Vagina (tissue), 2 donors: ENCODE measurements at places on chromosomes 13 and 19.

DNA sequence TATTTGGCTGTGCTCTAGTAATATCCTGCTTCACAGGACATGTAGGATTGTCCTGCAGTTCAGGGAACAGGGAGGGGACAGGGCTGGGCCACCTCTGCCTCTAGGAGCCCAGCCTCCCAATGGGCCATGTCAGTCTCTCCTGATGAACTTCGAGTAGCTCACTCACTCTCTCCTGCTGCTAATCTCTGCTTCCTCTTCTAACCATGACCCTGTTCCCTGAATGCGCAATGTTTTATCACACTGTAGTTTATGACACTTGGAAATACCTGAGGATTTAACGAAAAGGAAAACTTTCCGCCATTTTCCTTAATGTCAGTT lies 9.2 kb downstream of the PARP4 start:
- DNase-seq: no peak

- no peak for DNase-seq
Observed at GRCh38 chr13:72514146-72514545, 213.3 kb downstream of the MZT1 start.

- no peak for DNase-seq
Observed at GRCh38 chr13:35780613-35781012, 304.1 kb upstream of the MAB21L1 start.

DNA sequence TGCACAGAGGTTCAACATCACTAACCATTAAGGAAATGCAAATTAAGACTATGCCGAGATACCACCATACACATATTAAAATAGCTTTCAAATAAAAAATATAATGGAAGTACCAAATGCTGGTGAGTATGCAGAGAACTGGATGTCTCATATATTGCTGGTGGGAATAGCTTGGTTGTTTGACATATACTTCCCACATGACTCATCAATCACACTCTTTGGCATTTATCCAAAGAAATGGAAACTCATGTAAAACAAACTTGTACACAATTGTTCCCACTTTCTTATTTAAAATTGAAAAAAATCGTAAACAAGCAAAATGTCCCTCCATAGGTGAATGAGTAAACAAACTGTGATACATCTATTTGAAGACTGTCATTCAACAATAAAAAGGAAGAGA lies 982.6 kb upstream of the ATXN8OS start:
- no peak for DNase-seq

DNA sequence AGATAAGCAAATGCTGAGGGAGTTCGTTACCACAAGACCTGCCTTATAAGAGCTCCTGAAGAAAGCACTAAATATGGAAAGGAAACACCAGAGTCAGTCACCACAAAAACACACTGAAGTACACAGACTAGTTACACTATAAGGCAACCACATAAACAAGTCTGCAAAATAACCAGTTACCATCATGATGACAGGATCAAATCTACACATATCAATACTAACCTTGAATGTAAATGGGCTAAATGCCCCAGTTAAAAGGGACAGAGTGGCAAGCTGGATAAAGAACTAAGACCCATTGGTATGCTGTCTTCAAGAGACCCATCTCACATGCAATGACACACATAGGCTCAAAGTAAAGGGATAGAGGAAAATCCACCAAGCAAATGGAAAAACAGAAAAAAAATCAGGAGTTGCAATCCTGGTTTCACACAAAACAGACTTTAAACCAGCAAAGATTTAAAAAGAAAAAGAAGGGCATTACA lies 26.6 kb downstream of the CCDC122 start:
- no peak for DNase-seq

GRCh38 chr13:97411984-97412383 lies 22.0 kb upstream of the RAP2A start:
- no peak for DNase-seq

DNA sequence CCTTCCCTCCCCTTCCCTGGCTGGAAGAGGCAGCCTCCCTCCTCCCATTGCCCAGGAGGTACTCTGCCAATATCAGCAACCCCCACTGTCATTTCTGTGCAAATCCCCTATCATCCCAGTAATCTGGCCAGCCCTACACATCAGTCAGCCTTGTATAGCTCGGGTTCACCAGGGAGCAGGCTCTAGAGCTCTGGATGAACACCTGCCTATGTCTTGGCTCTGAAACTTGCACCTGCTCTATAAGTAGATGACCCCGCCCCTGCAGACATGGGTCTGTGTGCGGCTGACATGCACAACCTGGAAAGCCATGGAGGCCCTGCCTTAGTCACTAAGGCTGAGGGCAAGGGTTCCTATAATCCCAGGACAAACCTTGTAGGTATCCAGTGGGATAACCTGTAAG lies 1042.9 kb downstream of the UQCRFS1 start:
- DNase-seq: peak; percentile 69

GRCh38 chr19:29761575-29762232 lies 46.6 kb upstream of the C19orf12 start:
- DNase-seq: no peak

DNA sequence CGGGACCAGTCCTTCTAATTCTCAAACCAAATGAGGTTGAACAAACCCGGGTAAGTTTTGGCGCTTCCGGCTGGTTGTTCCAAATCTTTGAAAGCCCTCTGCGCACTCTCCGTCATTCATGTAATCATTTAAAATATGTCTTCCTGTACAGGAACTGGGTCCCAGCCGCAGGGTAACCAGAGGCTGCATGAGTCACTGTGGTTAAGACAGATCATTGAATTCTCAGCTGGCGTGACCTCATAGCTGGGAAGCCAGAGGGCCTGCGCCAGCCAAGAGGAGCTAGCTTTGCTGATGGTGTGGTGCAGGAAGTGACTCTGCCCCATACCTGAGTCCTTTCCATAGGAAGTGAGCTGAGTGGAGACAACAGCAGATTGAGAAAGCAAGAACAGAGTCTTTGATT lies 135.2 kb downstream of the TSHZ3 start:
- DNase-seq: no peak

- DNase-seq: peak; percentile 89
Observed at GRCh38 chr19:4064496-4065260, 2.0 kb downstream of the ZBTB7A start.

- no peak for DNase-seq
Observed at GRCh38 chr13:97011446-97012131, 17.3 kb upstream of the OXGR1 start.

DNA sequence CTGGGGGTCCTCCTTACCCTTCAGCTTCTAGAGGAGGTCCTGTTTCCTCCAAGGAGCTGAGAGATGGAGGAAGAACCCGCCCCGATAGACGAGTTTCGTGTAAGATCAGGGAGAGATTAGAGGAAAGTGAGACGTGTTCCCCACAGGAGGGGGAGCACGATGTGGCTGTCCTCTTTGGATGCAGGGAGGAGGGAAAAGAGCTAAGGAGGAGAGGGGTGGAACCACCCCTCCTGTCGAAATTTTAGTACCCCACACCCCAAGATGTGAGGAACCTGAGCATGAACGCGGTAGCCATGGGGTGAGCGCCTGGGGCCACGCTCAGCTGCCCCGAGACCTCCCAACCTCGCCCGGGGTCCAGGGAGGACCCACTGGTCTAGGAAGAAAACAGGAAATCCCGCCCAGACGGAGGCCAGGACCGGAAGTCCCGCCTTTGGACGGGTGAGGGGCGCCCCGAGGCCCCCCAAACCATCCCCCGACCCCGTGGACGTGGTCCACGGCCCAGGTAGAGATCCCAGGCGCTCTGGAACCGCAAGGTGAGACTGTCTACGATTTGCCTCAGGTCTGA lies 1.2 kb downstream of the AKT1S1 start:
- DNase-seq: no peak

DNA sequence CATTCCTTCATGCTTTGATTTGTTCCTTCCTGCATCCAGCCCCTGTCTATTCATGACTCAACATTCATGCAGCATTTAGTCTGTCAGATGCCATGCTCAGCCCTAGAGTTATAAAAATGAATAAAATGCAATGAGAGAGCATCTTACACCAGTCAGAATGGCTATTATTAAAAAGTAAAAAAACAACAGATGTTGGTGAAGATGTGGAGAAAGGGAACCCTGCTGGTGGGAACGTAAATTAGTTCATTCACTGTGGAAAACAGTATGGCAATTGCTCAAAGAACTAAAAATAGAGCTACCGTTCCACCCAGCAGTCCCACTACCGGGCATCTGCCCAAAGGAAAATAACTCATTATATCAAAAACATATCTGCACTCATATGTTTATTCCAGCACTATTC lies 70.0 kb upstream of the GTF3A start:
- no peak for DNase-seq

DNA sequence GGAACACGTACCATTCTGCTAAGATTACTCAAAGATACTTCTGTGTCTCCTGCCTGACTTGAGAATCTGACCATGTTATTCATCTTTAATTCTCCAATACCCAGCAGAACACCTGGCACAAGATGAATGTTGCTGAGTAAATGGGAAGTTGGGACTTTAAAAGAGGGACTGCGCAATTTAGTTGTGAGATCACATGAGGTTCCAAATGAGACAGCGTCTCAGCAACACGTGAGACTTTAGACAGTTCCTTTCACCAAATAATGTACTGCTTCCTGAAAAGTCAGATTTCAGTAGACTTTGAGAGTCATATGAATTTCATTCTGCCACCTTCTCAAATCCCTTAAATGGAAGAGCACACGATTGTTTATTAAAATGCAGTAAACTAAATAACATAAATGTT lies 36.7 kb downstream of the DOCK9 start:
- DNase-seq: no peak

- no peak for DNase-seq
Observed at GRCh38 chr19:35431145-35431807, 16.8 kb upstream of the FFAR2 start.

GRCh38 chr13:80862456-80862855 lies 521.5 kb upstream of the SPRY2 start:
- no peak for DNase-seq

DNA sequence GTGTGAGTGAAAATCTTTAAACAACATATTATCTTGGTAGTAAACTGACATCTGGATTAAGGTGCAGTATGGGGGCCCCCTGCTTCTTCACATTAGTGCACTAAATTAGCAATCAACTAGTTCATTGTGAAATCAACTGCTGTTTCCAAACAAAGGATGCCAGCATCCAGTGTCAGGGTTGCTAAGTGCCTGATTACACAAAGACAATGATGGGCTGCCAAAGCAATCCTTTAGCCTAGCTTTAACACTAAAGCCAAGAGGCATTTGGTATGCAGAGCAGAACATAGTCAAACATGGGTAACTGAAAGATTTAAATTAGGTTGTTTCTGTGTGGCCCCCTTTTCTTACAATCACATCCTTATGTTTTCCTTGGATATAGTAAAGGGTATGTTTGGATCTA lies 543.1 kb upstream of the SLITRK5 start:
- DNase-seq: no peak

DNA sequence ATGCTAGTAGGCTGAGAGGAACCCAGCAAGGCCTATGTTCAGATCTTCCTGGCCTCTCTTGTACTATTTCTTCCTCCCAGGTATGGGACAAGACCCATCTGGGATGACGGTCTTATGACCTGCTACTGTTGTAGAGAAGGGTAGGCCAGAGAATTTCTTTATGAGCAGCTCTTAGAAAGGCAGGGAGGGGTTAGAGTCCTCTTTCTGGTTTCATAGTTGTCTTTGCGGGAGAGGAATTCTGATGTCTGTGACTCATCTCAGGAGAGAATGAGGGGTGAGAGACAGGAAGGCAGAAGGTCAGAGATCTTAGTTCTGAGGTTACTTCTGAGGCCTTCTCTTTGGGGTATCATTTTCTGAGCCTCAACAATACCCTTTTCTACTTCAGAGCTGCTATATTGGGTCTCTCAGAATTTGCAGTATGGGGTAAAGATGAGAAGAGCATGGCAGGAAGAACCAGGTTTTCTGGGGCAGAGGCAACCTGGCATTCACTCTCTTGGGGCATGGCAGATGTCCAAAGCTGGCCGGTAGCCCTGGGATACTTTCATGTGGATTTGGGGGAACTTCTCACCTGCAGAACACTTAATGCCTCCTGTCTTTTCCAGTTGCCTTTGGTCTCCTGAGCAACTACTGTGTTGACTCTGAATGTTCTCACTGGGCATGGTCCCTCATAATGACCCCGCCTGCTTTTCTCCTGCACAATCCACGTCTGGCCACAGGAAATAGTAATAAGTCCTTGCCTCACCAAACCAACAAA lies 154.4 kb downstream of the GGACT start:
- no peak for DNase-seq

DNA sequence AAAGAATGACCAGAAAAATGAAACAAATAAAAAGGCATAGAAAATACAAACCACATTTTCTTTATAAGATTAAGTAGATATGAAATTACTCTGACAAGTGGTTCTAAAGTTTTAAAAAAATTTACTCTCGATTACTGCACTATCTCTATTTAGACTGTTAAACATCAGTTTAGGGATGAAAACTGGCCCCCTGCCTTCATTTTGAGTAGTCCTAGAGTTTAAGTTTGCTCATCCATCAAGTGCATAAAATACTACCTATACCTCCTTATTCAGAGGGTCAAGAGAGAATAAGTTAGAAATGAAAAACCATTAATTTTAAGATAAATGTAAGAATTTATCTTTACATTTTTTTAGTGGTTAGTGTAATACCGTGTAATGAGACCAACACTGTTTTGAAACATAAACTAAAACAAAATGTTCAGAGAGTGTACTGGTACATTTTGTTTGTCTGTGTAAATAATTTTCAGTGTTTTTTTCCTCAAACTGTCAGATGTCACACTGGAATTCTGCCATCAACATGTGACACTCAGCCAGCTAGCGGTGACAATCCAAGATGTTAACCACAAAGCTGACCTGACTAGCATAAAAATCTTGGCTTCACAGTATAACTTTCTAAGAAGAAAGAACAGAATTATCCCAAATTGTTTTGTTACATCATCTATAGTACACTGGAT lies 184.8 kb upstream of the PCDH20 start:
- no peak for DNase-seq

DNA sequence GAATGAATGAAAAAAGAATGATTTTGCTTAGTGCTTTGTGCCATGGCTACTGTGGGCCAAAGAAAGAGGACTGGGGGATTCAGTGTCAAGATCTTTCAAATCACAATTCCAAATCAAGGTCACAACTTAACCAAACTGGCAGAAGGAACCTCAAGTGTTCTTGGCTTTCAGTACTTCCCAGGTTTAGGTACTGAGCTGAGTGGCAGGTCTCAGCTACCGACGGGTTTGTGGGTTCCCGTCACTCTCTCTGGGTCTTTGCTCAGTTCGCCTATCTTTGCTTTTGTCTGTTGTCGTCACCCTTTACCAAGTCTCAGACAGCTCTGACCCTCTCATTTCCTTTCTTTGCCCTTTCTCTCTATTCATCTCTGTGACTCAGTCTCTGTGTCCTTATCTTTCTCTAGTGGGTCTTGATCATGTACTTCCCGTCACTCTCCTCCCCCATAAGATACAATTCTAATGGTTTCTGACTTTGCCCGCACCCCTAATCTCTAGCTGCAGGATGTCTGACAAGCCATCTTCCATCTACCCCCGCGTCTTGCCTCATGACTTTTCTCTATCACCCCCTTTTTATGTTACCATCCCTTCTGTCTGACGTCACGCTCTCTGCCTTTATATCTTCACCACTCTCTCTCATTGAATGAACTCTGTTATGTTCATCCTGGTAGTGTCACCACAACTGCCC lies 33.3 kb upstream of the LRRC4B start:
- DNase-seq: no peak

GRCh38 chr19:18870531-18871172 lies 25.3 kb downstream of the CERS1 start:
- DNase-seq: no peak

GRCh38 chr19:844546-844971 lies 3.8 kb downstream of the PRTN3 start:
- no peak for DNase-seq

GRCh38 chr13:104281910-104282309 lies 1215.7 kb upstream of the SLC10A2 start:
- no peak for DNase-seq
